ENCODE measurements at places on chromosomes 13 and 19.

GRCh38 chr19:3013263-3013725 lies 15.8 kb downstream of the TLE2 start:
- no peak for DNase-seq

DNA sequence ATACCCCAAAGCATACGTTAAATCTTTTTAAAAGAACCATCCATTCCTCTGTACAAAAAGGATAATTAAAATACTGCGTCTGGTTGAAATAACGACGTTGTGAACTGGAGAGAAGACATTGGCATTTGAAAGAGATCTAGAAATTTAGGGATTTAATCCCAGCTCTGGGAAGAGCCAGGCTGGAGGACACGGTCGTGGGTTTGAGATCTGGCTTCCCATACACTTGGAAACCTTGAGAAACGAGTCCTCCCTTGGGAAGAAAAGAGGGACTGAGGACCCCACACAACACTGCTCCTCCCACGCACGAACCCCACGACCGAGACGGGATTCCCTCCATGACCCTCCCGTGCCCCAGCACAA lies 625 bp downstream of the ZNF709 start:
- no peak for DNase-seq

DNA sequence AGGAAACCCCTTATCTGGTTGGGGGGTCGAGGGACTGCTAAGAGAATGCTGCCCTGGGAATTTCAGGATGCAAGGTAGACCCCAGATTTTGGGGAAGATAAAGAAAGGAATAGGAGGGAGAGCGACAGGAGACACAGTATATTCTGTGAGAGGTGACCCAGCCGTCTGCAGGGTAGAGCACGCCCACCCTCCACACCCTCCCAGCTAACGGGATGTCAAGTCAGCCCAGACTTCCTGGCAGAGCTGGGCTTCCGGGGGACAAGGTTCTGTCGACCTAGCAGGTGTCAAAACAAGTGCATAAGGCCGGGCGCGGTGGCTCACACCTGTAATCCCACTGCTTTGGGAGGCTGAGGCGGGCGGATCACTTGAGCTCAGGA lies 695 bp upstream of the PRR36 start:
- DNase-seq: no peak

DNA sequence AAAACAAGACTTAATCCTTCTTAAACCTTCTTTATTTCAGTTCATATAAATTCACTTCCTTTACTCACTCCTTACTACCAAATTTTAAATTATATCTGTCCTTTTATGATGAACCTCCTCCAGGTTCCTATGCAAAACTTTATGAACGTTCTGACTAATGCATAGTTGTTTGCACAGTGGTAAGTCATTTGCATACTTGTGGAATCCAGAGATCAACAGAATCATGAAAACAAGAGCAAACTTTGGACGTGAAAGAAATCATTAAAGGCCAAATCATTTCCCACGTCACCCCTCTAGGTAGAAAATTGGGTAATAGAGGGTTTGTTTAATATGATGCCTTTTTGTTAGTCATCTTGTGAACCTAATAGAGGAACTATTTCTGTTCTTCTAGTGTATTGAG lies 32.3 kb upstream of the MYCBP2 start:
- DNase-seq: peak; percentile 23

- DNase-seq: no peak
Observed at GRCh38 chr13:107846642-107847041, 368.7 kb downstream of the LIG4 start.

DNA sequence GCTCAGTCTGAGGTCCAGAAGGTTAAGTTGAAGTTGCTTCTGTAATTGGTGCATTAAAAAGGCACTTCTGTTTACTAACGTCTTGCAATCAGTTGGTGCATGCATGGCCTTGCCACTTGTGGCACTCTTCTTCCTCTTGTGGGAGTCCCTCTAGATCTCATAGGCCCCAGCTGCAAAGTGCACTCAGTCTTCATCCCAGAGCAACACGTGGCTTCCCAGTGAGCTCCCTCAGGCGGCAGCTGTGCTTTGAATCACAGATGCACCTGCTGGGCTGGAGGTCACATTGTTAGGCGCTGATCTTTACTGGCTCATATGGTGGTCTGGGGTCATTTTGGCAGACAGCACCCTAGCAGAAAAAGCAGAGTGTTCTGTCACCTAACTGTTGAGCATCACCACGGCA lies 215.7 kb downstream of the ZNF536 start:
- DNase-seq: no peak

GRCh38 chr19:30760014-30760413 lies 387.8 kb downstream of the ZNF536 start:
- DNase-seq: no peak
